ENCODE measurements at places on chromosomes 1 and 21.

- DNase-seq: no peak
These were observed 13.0 kb upstream of the BATF3 start for GRCh38 chr1:212712451-212713303.

DNA sequence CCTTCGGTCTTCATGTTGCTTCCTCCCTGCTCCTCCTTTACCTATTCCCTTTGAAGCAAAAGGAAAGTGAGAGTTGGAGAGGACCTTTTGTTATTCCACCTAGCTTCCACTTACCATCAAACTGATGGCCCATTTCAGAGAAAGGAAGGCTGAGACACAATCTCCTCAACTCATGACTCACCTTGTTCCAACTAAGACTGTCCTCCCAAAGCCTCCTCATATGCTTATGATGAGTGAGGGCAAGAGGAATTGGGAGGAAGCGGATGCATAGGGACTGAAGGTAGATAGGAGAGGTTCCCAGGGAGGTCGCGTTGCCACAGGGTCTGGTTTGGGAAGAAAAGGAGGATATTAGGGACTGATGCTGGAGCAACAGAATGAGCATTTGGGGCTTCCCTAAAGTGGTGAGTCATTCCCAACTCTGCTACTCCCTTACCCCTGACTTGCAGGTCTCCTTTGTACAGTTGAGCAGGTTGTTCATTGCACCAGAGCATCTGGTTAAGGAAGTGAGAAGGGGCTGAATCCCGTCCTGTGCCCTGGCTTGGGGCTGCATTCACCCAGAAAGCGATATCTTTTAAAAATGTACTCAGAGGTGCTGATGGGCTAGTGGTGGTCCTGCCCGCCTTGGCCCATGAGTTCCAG, 35.0 kb downstream of the LGR6 start:
- DNase-seq: no peak

GRCh38 chr1:29317063-29317915, 81.0 kb downstream of the PTPRU start:
- DNase-seq: no peak

- DNase-seq: no peak
These were observed 46.4 kb upstream of the CDC42BPA start for GRCh38 chr1:227364657-227365056.

DNA sequence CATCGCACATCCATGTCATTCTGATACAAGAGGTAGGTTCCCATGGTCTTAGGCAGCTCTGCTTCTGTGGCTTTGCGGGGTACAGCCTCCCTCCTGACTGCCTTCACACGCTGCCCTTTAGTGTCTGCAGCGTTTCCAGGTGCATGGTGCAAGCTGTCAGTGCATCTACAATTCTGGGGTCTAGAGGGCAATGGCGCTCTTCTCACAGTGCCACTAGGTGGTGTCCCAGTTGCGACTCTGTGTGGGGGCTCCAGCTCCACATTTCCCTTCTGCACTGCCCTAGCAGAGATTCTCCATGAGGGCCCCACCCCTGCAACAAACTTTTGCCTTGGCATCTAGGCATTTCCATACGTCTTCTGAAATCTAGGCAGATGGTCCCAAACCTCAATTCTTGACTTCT, 138.2 kb upstream of the BRINP3 start:
- DNase-seq: no peak

GRCh38 chr1:148374101-148374500, 109.0 kb downstream of the PPIAL4G start:
- DNase-seq: no peak

Data from NCI-H2107 (cell line).